NCI-H2081 (cell line): ENCODE measurements at places on chromosomes 1 and 21.

DNA sequence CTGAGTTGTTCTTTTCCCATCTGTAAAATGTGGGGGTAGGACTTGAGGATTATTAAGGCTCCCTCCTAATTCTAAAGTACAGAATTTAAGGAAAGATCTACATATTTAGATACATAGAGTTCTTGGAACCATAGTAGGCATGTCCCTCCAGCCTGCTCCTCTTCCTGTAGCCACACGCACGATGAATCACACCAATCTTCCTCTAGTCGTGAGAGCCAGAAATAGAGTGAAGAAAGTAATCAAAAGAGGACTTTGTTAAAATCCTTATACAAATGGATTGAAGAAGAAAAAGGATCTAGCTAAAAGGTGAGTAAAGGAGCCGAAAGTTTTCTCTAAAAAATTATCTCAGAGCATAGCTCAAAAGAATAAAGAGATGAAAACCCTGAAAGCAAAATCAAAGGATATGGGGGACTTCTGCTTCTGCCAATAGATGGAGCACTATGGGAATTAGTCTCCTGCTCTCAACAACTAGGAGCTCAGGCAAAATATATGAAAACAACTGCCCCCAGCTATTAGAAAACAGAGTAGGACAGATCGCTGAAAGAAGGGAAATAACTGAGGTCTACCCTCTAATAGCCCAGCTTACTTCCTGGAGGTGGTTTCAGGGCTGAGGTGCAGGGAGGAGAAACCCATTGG is 8.5 kb downstream of the C1orf141 start:
- DNase-seq = no peak

DNA sequence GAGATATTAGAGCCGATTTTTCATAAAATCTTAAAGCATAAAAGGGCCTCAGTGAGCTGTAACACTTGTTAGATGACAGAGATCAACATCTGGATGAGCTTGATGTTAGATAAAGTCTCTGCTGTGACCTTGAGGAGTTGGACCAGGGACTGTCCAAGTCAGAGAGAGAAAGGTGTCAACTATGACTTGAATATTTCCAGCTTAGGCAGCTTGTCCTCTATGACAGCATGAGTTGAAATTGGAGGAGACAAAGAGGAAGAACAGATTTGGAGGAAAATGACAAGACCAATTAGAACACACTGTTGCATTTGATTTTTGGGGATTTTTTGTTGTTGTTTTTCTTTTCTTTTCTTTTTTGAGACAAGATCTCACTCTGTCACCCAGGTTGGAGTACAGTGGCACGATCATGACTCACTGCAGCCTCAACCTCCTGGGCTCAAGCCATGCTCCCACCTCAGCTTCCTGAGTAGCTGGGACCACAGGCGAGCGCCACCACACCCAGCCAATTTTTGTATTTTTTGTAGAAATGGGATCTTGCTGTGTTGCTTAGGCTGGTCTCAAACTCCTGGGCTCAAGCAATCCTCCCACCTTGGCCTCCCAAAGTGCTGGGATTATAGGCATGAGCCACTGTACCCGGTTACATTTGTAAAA is 35.3 kb upstream of the CLIC4 start:
- DNase-seq = no peak

- no peak for DNase-seq
These were observed 48.9 kb upstream of the IVNS1ABP start for GRCh38 chr1:185365951-185366350.

DNA sequence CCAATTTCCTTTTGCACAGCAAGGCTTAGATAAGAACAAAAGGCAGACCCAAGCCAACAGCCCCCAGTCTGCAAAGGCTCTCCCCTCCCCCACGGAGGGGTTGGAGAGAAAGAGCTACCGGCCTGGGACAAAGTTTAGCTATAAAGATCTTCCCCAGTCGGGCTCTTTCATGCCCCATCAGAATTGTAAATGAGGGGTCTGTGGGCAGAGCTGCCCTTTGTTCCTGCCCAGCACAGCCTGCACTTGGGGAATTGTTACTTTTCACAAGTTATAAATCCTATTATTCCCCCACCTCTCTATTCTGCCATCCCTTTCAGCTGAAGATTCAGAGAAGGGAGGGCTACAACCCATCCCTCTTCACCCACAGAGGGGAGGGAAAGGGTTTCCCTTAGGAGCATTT is 3.5 kb downstream of the MYCL start:
- DNase-seq = no peak

DNA sequence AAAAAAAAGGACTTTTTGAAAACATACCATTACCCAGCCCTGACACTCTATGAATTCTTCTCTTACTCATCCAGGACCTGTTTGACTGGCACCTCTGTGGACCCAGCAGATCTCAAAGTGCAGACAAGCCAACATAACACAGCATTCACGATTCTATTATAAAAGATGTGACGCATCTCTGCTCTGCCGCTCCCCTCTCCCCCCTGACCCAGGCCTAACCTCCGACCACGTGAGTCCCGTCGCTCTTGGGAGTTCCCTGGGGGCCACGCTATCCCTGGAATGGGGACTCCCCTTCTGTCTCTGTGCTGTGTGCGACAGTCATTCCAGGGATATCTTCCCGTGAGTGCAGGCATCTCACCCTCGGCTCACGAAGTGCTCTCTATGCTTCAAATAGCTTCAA is 21.1 kb downstream of the LRRC38 start:
- no peak for DNase-seq

DNA sequence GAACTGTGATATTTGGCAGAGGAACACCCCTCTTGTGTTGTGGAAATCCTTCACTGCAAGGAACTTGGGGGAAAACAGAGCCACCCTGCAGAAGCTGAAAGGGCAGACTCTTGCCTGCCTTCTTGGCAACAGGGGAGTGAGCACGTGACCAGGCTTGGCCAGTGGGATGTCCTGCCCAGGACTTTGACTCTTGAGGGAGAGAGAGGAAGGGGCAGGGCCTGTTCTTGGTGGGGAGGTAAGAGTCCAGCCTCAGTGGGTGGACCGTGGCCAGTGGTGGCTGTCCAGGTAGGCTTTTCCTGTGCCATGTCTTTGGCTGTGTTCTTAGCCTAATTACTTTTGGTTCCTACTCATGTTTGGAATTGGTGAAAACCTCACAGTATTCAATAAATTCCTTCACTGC is 8.6 kb upstream of the AK2 start:
- DNase-seq = no peak

DNA sequence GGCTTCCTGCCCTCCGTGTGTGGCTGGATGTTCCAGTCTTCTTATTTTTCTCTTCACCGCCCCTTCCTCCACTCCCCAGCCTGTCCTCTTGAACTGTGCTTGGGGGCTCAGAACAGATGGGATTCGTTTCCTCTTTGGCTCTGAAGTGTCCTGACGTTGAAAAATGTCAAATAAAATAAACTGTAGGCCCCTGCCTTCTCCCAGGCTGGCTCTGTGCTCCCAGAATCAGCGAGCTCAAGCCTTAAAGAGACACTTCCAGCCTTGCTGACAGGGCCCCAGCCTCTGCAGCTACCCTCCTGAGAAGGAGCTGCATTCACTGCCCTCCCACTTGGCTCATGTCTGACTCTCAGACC is 104.2 kb upstream of the IPO9 start:
- no peak for DNase-seq

- DNase-seq = no peak
These were observed 147.5 kb downstream of the ZC3H11B start for GRCh38 chr1:219465212-219466093.

GRCh38 chr1:209291715-209292114 is 291.8 kb upstream of the CAMK1G start:
- DNase-seq = no peak

DNA sequence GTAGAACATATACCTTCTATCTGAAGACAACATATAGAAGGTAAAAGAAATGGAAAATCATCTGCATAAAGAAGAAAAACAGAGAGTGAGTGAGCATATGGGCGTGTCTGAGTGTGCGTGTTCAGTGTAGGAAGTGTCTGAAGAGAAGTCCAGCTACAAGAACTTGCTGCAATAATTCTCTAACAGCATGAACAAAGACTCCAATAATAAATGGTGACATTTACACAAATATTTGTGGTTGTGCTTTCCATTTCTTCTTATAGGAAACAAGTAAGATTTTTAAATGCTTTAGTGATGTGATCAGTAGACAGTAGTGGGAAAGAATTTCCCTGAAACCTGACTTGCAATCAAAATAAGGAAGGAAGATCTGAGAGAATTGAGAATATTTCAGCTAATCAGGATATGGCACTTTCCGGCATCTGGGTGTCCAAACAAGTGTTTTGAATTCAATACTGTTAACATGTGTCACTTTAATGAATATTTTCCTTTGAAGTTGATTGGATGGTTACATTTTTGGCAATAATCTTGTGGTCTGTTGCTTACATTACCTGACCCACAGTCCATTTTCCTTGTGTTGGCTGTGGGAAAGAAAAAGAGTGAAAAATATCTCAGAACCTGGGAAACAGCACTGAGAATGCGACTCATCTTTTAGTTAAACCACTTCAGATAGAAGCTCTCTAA is 154.0 kb downstream of the TGFB2 start:
- DNase-seq = no peak

- no peak for DNase-seq
These were observed 37.0 kb downstream of the CAPN8 start for GRCh38 chr1:223628233-223629125.

- peak; percentile 61 for DNase-seq
These were observed 15.2 kb downstream of the BCAN start for GRCh38 chr1:156656806-156657740.

DNA sequence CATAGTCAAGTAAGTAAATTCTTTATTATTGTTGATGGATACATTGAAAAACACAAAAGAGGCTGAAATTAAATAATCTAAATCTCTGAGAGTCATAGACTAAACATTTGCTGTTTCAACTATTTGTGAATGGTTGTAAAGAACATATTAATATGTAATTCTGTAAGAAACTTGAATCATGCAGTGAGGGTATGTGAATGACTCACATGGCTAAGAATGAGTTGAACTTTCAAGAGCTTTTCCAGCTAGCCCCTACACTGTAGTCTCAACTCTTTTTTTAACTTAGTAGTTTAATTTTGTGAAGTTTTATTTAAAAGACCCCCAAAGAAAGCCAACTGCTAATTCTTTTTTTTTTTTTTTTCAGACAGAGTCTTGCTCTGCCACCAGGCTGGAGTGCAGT is 588.1 kb downstream of the DPYD start:
- no peak for DNase-seq

DNA sequence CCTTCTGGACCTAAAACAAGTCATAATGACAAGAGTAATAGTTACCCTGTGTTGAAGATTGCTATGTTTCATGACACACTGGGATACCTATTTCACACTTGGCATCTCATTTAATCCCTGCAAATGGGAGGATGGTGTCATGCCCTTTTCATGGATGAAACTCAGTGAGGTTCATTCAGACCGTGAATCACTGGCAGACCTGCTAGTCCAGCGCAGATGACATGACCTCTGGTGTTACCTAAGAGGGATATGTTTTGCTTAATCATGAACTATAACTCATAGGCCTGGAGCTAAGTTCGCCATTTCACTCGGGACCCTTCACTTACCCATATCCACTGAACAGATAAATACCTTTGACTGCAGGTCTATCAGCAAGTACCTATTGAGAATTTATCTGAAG is 286.6 kb upstream of the FMN2 start:
- no peak for DNase-seq

GRCh38 chr21:32403201-32403777 is 9.2 kb upstream of the EVA1C start:
- DNase-seq = peak; percentile 49

GRCh38 chr1:160747717-160748116 is 8.7 kb downstream of the SLAMF7 start:
- DNase-seq = no peak

- no peak for DNase-seq
These were observed 486.2 kb upstream of the VAMP3 start for GRCh38 chr1:7284839-7285435.

DNA sequence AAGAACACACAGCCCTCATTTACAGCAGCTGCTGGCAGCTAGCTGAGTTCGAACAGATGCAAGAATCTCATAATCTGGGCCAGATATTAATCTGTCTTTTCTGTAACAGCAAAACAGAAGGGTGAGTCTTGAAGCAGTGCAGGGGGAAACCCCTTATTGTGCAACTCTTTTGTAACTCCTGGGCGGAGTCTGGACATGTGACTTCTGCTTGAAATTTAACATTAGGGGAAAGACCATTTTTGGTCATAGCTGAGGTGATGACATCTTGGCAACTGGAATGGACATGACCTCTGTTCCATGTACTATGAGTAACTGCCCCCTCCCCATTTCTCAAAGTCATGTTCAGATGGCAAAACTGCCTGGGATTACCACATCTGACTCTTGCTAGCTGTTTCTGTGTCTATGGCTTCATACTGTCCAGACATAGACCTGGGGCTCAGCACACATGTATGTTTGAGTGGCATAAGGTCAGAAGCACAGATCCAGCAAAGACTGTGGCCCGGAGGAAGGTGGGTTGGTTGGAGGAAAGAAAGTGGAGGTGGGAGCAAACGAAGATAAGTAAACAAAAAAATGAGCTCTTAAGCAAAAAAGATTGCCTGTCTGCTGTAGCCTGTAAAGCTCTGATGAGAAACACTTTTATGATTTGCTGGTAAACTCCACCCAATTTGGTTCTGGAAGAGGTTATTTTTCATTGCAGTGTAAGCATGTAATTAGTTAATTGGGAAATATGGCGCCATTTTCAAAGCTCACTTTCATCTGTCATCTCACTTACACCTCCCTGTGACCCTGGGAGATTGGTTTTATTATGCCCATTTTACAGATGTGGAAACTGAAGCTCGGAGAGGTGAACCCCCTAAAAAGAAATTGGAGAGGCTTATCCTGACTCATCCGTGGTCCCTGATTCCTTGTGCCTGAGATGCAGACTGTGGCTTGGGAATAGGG is 26.1 kb downstream of the ETS2 start:
- DNase-seq = no peak

GRCh38 chr1:174156437-174156836 is 2.9 kb upstream of the RABGAP1L start:
- no peak for DNase-seq

- no peak for DNase-seq
These were observed 12.2 kb downstream of the PRDM16 start for GRCh38 chr1:3081171-3081683.

DNA sequence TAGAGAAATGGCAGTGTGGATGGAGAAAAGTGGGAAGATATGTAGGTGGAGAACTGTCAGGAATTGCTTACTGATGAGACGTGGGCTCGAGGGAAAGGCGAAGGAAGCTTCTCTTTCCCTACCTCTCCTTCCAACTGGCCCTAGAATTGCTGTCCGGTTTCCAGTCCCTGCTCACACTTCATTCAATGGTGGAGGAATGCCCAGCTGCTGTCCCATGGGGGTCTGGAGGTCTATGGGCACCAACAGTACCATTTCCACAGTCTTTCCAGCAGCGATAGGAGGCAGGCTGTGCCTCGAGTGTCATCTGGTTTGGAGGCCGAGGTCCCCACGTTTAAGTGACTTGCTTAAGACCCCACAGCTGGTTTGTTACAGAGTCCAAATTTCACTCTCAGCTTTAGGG is 31.5 kb upstream of the CD1D start:
- DNase-seq = no peak

GRCh38 chr1:173476197-173476664 is 904 bp upstream of the PRDX6 start:
- no peak for DNase-seq

- DNase-seq = no peak
These were observed 5.4 kb downstream of the PNRC2 start for GRCh38 chr1:23964790-23965740.

- no peak for DNase-seq
These were observed 15.8 kb downstream of the IVL start for GRCh38 chr1:152924191-152924590.
